ENCODE measurements at places on chromosomes 12 and 14.

- no peak for DNase-seq
Measured at GRCh38 chr12:89951694-89952060, 243.0 kb upstream of the ATP2B1 start.

DNA sequence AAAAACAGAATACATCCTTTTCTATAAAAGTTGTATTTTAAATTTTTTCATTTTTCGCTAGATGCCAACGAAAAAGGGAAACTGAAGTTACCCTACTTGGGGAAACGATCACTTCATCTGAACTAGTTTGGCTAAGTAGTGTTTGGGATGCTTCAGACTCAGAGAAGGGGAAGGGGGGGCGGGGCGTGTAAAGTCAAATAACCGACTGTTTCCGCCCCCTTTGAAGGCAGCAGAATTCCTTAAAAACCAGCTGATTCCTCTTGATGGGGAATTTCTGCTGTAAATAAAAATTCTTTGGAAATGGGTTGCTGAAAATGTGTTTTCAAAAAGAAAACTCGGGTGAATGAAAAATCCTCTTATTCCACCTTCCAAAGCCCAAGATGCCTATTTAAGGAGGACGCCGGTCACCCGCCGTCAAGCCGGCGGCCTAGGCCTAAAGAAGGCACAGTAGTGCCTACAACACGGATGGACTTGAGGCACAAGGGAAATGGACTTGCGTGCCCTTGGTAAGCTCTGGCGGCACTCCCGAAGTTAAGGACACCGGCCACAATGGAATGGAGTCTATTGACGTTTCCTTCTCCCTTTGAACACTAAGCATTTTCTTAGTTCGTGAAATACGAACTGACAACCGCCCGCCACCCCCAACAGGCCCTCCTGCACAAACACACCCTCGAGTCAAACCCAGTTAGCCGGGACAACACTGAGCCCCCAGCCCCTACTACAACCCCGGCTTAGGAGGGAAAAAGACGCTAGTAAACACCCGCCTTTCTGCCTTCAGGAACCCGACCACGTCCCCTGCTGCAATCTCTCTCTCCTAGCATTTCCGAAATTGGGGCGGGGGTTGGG is 1.9 kb downstream of the ATXN2 start:
- DNase-seq, result peak; percentile 46

DNA sequence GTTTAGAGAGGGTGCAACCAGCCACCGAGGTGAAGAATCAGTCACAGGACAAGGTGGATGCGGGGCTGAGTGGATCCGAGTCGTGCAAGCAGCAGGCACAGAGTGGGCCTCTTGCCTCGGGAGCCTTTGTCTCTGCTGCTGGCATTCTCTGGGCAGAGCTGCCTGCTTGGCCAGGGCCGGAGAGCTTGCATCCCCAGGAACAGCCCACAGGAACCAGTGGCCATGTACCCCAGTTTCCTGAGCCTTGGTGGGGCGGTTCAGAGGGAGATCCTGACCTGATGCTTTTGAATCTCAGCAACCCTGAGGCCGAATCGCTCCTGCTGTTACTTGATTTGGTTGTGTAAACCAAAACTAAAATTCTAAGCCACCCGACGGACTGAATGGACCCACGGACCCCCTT is 50.1 kb upstream of the EIF5 start:
- no peak for DNase-seq

DNA sequence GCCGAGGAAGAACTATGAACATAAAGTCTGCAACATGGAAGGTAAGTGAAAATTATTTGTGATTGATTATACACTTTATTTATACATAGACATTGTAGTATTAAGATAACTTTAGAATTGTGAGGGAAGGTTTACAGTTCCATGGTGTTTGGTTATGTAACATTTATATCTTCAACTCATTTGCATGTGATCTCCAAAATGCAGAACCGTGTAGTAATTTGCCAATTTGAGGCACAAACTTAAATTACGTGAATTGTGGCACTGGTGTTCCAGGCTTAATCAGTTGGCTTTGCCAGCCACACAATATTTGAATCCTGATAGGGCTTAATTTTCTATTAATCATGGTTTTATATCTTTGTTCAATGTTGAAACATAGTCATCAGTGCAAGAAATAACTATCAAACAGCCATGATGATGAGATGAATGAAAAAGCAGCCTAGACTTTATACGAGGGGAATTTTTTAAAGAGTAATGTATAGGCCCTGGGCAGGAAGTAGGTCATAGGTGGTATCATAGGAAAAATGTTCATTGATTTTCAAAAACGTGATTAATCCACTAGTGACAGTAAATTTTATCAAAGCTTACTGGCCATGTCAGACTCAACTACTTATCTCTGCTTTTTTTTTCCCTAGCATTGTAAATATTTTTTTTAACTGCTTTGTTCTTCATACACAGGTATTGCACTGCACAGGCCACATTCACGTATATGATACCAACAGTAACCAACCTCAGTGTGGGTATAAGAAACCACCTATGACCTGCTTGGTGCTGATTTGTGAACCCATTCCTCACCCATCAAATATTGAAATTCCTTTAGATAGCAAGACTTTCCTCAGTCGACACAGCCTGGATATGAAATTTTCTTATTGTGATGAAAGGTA is 31.7 kb downstream of the HIF1A start:
- no peak for DNase-seq

DNA sequence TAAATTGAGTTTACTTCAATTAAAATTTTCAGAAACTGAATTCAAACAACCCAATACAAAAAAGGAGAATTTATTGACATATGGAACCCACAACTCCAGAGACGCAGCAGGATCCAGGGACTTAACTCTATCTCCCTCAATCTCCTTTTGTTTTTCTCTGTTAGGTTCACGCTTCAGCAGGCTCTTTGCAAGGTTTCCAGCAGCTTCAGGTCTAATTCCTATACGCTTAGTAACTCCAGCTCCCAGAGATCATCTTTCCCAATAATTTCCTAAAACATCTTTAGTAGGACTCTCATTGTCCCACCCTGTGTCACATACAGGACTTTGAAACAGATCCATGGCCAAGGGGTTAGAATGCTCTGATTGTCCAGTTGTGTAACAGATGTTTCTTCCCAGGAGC is 175.2 kb downstream of the RMST start:
- DNase-seq, result no peak

GRCh38 chr14:69539631-69540410 is 34.9 kb downstream of the CCDC177 start:
- peak; percentile 85 for DNase-seq

DNA sequence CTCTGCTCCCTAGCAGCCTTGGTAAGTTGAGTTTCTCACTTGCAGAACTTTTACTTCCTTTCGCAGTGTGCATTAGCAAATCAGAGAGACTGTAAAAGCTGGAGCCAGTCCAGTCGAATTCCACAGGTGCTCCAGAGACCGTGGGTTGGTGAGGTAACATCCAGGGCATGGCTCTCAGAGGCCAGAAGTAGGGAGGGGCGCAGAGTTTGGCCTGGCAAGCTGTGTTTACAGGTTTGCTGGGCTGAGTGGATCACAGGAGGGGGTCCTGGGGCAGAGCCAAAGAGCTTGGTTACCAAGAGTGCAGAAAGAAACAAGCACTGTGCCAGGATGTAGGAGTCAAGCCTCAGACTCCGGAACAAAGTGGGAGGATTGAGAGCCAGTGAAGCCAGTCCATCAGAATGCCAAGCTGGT is 10.2 kb upstream of the BHLHE41 start:
- DNase-seq, result no peak

DNA sequence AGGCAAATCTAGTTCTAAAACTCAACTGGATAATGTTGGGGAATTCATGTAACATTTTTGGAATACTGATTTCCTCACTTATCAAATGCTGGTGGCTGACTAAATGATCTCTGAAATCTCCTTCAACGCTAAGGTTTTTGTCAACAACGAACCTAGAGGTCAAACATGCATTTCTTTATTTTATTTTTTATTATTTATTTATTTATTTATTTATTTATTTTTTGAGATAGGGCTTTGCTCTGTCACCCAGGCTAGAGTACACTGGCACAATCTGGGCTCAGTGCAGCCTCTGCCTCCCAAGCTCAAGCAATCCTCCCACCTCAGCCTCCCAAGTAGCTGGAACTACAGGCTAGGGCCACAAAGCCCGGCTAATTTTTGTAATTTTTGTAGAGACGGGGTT is 64.5 kb downstream of the DUSP16 start:
- DNase-seq, result no peak

Measured in fibroblast of the aortic adventitia (primary cell).